Posterior cingulate gyrus (tissue), 11 donors: ENCODE measurements at places on chromosomes 4 and X.

GRCh38 chr4:47498899-47499298, 13.8 kb downstream of the ATP10D start:
- no peak for DNase-seq

DNA sequence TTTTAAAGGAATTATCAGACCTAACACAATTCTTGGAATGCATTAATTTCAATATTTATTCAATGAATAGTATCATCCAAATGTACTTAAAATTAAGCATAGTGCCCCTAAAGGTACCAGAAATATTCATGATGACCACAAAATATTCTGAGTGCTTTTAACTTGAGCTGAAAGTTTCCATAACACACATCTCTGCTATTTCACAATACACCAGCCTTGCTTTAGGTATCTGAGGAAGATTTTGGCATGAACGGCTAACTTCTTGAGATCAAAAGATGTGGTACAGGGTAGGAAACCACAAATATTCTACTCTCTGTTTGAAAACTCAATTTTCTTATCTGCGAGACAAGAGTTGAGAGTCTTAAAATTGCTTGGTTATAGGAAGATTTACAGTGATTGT, 538.3 kb upstream of the PCDH7 start:
- no peak for DNase-seq

DNA sequence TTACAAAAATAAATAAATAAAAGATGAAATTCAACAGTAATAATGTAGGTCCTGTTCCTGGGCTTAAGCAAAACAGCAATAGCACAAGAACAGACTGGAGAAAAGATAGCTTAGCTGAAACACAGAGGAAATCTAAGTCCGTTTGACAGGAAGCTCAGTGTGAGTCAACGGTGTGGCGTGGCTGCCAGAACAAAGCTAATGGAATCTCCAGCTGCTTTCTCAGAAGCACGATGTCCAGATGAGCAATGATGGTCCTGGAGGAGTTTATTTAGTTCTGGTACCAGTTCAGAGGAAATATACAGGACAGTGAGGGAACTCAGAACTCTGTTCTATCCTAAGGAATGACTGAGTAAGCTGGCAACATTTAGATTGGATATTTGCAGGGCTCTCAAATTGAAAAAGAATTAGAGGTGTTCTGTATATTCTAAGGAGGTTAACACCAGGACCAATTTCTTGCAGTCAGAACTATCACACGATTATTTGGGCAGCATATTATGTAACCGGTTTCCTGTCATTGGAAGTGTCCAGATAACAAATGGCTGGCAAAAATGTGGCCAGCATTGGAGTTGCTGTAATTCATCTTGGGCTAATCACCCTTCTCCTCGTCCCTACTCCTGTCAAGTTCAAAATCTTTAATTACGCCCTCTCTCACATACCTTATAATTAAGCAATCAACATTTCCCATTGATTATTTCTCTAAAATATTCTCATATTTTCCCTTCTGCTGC, 12.7 kb downstream of the GAB3 start:
- DNase-seq, result no peak

DNA sequence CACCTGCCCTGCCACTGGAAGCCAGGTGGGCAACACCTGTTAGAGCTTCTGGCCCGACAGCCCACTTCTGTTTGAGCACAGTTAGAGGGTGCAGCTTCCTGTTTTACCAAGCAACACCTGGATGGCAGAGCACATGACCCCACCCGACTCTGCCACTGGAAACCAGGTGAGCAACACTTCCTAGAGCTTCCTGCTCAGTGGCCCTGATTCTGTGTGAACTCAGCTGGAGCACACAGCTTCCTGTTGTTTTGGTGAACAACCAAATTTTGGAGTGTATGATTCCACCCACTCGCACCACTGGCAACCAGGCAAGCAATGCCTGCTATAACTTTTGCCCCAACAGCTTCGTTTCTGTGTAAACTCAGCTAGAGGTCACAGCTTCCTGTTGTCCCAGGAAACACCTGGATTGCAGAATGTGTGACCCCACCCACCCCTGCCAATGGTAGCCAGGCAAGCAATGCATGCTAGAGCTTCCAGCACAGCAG, 163.8 kb upstream of the KLF8 start:
- no peak for DNase-seq

GRCh38 chr4:98996765-98997068, 1.2 kb downstream of the METAP1 start:
- no peak for DNase-seq
